ENCODE measurements at places on chromosomes 7 and 10. TPM values are rescaled to one million over a fixed set of nuclear protein-coding genes. Genes with fewer than 3 reads are reported as not detected.

GRCh38 chr10:131691481-131692090 is 209.2 kb upstream of the PPP2R2D start:
- no peaks in the 10 kb centered on the region for H3K36me3 ChIP-seq
- no peaks in the 10 kb centered on the region for H3K27me3 ChIP-seq
- no peak for DNase-seq
- no peaks in the 10 kb centered on the region for H3K4me1 ChIP-seq

SPOCK2 gene
- total RNA-seq: 1.4 TPM

DNA sequence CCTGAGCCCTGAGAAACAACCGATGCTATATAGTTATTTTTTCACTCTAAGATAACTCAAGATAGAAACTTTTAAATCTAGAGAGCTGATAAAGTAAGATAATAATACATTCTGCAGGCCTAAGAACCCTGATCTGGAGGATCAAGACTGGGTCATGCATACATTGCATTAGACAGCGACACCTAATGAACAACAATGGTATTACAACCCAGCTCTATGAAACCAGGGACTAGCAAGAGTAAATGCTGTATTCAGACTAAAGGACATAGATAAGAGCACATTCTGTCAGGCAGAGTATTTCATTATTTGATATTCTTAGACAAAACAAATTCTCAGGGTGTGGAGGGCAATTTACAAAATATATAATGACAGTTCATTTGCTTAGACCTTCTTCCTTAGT is 148.6 kb downstream of the GRK5 start:
- no peaks in the 10 kb centered on the region for H3K27me3 ChIP-seq
- H3K36me3 ChIP-seq: no peaks in the 10 kb centered on the region
- no peaks in the 10 kb centered on the region for H3K4me1 ChIP-seq
- no peak for DNase-seq
- H3K4me3 ChIP-seq: no peak overlapping the region

HOXA11 gene
- not detected for total RNA-seq

OR2A5 gene
- not detected for total RNA-seq

DNA sequence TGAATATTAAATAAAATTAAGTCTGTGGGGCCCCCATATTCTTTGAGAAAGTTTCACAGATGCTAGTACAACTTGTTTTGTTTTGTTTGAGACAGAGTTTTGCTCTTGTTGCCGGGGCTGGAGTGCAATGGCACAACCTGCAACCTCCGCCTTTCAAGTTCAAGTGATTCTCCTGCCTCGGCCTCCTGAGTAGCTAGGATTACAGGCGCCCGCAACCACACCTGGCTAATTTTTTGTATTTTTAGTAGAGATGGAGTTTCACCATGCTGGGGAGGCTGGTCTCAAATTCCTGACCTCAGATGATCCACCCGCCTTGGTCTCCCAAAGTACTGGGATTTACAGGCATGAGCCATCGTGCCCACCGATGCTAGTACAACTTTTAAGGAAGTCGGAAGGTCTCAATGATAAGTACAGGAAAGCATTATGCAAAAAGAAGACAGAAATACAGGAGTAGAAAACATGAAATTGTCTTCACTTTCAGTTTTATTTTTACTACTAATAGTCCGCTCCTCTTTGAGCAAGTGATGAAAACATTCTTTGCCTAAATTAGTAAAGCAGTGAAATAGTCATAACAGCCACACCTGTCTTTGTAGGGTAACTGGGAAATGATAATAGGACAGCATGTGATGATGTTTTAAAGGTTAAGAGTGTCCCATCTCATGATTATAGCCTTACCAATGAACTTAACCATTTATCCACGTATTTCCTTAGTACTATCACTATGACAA is 147.5 kb downstream of the SEMA3D start:
- no peak for DNase-seq
- H3K36me3 ChIP-seq: no peaks in the 10 kb centered on the region
- no peak overlapping the region for H3K27ac ChIP-seq
- H3K4me3 ChIP-seq: no peak overlapping the region
- no peaks in the 10 kb centered on the region for H3K4me1 ChIP-seq

CASP2 gene
- total RNA-seq: 38.0 TPM

DNA sequence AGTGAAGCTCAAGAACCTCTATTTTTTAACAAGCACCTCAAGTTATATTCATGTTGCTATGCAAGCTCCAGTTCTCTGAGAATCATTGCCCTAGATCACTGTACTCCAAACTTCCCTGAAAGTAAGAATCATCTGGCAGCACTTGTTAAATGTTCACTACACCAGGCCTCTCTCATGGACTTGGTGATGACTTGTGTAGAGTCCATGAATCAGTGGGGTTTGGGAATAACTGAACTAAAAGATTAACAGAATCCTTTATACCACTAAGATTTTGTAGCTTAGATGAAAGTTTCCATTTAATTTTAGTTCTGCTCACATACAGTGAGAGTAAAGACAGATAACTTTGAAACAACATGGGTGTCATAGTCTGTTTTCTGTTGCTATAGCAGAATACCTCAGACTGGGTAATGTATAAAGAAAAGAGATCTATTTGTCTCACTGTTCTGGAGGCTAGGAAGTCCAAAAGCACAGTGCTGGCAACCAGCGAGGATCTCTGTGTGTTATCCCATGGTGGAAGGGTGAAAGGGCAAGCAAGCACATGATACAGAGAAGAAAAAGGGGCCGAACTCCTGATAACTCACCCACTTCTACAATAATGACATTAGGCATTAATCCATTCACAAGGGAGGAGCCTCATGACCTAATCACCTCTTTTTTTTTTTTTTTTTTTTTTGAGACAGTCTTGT is 27.9 kb upstream of the AOAH start:
- no peak overlapping the region for H3K4me3 ChIP-seq
- no peaks in the 10 kb centered on the region for H3K36me3 ChIP-seq
- H3K4me1 ChIP-seq: peaks cover 22% of the 10 kb centered on the region
- no peaks in the 10 kb centered on the region for H3K27me3 ChIP-seq
- no peak for DNase-seq

GRCh38 chr7:25922296-25922695 is 229.7 kb upstream of the NFE2L3 start:
- no peak overlapping the region for H3K27ac ChIP-seq
- no peak for DNase-seq
- H3K4me3 ChIP-seq: no peak overlapping the region
- H3K4me1 ChIP-seq: no peaks in the 10 kb centered on the region
- H3K36me3 ChIP-seq: no peaks in the 10 kb centered on the region
- no peaks in the 10 kb centered on the region for H3K27me3 ChIP-seq

ZNF425 gene
- total RNA-seq: 7.1 TPM

DNA sequence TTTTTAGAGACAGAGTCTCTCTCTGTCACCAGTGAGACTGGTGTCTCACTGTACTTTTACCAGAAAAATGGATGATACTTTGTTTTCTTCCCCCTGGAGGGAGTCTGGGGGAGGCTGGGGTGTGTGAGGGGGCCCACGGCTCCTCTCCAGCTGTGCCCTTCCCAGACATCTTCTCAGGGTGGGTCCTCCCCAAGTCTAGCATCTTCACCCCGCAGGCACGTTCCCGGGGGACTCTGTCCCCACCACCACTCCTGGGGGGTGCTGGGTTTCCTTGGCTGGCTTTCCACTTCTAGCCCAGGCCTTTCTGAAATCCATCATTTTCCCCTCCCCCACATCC is 61.8 kb upstream of the MKRN1 start:
- peaks cover 3% of the 10 kb centered on the region for H3K36me3 ChIP-seq
- H3K27me3 ChIP-seq: no peaks in the 10 kb centered on the region
- no peak for DNase-seq

DNA sequence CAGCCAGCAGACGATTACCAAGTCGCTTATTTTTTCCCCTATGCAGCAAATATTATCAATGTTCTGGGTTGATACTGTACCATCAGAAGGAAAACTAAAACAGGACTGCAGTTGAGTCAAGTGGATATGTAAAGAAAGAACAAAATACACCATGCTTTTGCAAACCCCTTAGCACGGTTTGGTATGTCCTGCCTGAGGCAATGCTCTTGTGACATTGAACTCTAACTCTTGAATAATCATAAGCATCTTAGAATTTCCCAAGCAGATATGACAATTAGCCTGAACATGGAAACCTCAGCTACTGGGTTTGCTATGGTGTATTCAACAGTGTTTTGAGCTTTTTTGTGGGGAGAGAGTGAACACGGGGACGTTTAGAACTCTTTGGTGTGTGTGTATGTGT is 107.4 kb downstream of the ETV1 start:
- H3K27me3 ChIP-seq: no peaks in the 10 kb centered on the region
- H3K4me3 ChIP-seq: no peak overlapping the region
- H3K36me3 ChIP-seq: no peaks in the 10 kb centered on the region
- peaks cover 15% of the 10 kb centered on the region for H3K4me1 ChIP-seq
- no peak overlapping the region for H3K27ac ChIP-seq
- DNase-seq: no peak

GRCh38 chr7:101170617-101171441 is 5.5 kb upstream of the VGF start:
- H3K27me3 ChIP-seq: peaks cover 62% of the 10 kb centered on the region
- H3K27ac ChIP-seq: no peak overlapping the region
- no peaks in the 10 kb centered on the region for H3K36me3 ChIP-seq
- H3K4me3 ChIP-seq: no peak overlapping the region
- peaks cover 58% of the 10 kb centered on the region for H3K4me1 ChIP-seq
- DNase-seq: no peak

Measured in astrocyte (in vitro differentiated cells and primary cell).